ENCODE measurements at places on chromosomes 7 and 10.
A peak's percentile ranks its signal among the peaks of the same experiment; 100 is the strongest.

DNA sequence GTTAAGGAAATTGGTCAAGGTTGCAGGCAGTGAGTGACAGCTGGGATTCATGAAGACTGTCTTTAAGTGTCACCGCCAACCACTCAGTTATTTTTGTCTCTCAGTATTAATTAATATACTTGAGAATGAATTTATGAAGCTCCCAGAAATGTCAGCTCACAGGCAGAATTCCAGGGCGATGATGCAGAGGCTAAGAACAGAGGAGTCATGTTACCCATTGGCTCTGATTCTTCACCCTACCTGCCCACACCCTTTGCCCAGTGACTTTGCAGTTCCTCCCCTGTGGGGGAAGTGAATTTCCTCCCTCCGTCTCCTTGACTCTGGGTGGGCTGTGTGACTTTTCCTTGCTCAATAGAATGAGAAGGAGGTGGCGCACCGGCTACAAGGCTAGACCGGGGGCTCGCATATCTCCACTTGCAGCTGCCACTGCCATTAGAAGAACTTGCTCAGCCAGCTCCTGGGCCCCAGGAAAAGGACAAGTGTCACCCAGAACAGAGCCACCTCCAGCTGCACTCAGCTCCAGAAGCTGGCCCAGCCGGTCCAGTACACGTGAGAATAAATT, 157.1 kb upstream of the PRKCQ start:
- peak; percentile 42 for DNase-seq

DNA sequence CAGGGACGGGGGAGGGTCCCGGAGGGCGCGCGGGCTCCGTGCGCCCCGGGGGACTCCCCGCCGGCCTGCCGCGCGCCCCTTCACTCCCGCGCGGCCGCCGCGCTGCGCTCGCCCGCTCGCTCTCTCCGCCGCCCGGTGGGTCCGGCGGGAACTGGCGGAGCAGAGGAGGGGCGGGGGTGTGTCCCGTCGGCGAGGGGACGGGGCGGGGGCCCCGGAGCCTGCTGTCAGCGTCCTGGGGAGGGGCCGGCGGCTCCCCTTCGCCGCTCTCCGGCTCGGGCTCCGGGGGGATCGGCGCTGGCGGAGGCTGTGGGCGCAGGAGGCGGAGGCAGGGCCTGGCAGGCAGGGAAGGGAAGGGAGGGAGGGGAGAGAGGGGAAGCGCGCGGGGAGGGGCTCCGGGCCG, at the start of gene SH3PXD2A:
Gene SH3PXD2A (minus strand): TSS at position 153 of the 400 bp plus-strand sequence. CDS start 310 bp downstream, outside the sequence.
- DNase-seq = peak; percentile 78

DNA sequence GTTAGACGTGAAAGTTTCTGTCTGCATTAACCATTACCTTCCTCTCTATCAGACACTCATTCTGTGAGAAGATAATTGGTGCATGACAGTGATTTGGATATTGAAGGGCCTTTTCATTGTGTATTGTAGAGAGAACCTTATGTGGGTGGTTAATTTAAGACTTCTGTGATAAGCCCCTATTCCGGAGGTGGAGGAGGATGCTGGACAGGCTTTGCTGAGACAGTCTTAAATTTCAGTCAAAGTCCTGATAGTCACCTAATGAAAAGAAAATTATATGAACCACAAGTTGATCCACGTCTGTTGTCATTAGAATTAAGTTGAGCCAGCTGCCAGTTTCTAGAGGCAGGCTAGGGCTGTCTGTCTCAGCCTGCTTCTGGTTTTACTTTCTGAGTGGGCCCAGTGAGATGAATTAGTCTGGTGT, 62.9 kb downstream of the CELF2 start:
- no peak for DNase-seq

DNA sequence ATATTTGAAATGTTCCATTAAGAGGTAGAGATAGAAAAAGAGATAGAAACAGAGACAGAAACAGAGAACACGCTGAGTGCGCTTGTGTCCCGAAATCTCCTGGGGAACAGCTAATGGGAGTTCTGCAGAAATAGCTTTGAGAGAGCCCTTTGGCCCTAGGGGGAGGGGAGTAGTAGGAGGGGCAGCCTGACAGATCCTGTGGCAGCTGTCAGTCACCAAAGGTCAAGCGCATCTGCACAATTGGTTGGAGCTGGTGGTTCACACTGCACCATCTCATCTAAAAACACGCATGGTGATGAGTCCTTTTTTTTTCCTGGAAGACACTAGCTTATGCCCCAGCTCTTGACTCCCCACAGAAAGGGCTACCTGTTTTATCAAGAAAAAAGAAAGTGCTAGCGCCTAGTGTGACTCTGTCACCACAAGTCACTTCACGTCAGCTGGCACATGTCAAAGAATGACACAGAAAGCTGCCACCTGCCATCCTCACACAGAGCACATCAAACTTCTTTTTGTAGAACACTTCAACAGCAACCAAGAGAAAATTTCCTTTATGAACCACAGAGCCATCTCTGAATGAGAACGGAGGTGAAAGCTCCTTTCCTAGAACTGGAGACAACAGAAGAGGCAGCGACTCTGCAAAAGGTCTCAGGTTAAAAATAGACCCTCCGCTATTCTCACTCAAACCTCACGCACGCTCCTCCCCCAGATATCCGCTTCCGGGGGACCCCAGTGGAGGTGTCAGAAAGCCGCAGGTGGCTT, 125.7 kb downstream of the GFRA1 start:
- DNase-seq = peak; percentile 67

- no peak for DNase-seq
Measured at GRCh38 chr7:29848941-29849340, 42.6 kb downstream of the WIPF3 start.

- DNase-seq = peak; percentile 24
Measured at GRCh38 chr10:90621577-90621976, 236.3 kb downstream of the HTR7 start.

- DNase-seq = no peak
Measured at GRCh38 chr10:91352760-91353159, 57.4 kb upstream of the HECTD2 start.

DNA sequence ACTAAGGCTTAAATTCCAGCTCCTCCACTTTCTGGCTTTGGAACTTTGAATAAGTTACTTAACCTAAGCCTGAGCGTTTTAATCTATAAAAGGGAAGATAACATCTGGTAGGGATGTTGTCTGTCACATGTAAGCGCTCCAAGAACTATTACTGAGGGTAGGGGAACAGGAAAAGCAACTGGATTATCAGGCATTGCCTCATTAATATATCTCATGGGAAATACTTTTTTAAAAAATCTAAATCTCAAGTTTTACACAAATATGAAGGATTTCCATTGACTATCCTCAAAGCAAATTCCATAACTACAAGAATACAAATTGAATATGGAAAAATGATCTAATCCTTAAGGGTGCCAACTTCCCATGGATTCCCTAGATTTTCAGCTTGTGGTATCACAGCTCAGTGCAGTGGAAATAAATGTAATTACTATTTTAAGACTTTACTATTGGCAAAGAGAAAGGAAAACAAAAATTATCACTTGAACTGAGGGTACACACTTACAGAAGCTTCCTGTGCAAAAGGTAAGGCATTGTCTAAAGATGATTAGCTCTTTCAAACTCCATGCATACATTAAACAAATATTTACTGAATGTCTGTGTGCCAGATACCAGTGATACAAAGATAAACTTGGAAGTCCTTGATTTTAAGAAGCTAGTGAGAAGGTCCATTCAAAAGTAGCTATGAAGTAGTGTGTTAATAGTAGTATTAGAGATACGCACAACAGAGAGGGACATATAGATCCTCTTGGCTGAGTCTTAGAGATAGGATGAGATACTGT, 38.4 kb downstream of the NT5C2 start:
- peak; percentile 34 for DNase-seq

- DNase-seq = peak; percentile 18
Measured at GRCh38 chr10:6408799-6409198, 171.3 kb downstream of the PRKCQ start.

DNA sequence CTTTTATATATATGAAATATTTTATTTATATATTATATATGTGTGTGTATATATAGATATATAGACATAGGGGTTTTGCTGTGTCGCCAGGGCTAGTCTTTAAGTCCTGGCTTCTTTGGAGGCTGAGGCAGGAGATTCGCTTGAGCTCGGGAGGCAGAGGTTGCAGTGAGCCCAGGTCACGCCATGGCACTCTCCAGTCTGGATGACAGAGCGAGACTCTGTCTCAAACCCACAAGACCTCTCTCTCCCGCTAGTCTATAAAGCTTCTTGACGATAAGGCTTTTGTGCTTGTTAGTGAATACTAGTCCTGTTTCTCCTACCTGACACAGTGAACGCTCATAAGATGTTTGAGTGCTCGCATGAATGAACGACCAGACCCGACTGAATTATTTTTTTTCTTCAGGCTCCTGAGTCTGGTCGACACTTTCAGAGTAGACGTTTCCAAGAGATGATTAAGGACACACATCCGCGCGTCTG, 577 bp upstream of the DDX21 start:
- no peak for DNase-seq

GRCh38 chr10:48759113-48759901, 74.6 kb downstream of the WDFY4 start:
- no peak for DNase-seq

DNA sequence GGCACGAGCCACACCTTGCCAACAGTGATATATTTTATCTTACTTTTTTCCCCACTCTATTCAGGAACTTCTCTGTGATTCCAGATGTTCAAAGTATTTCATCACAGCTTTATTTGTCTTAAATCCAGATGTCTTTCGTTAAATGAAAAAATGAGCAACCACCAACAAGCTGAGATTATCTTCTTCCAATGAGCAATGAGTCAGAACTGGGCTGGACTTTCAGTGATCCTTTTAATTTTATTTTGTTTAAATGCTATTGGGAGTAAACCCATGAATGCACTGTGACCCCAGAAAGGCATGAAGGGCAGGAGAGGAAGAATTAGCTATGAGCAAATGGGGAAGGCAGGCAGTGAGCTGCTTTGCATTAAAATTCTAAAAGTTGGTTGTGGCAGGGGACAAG, 77.6 kb upstream of the IMMP2L start:
- peak; percentile 53 for DNase-seq

DNA sequence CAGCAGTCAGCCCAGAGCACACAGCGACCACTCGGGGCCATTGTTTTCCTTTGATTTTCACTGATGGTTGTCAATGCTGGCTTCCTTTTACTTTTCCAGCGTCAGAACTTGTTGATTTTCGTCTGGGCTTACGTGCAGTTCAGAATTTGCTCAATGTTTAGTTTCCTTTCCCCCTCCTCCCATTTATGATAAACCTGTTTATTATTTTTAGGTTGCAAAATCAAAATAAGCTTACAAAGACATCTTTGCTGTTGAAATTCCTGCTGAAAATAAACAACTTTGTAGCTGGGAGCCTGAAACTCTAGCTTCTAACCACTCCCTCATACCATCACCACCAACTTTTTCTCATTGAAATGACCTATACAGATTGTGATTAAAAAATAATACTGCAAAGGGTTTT, 83.1 kb upstream of the LYZL1 start:
- no peak for DNase-seq

DNA sequence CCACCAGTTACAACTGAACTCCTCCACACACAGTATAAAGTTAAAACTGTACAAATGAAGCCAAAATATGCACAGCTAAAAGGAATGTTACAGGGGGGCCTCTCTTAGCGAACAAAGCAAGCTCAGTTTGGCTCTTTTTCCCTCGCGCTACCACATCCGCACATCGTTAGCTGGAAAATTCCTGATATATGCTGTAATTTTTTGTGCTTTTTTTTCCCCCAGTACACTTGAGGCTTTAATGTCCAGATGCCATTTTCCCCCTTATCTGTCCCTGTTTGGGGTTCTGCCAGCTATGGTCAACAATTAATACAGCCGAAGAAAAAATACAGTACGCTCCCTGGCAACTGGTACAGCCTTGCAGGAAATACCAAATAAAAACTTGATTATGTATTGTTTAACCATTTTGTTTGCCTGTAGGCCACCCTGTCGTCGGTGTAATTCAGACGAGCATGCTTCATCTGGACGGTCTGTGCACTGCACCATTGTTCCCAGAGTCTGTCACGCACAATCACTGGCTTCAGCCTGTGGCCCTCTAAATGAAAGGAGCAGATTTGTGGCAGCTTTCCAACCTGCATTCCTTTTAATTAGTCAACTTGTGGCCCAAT, 108.1 kb upstream of the FAM133B start:
- DNase-seq = peak; percentile 92

- no peak for DNase-seq
Measured at GRCh38 chr7:33661430-33662160, 243.7 kb upstream of the BMPER start.

DNA sequence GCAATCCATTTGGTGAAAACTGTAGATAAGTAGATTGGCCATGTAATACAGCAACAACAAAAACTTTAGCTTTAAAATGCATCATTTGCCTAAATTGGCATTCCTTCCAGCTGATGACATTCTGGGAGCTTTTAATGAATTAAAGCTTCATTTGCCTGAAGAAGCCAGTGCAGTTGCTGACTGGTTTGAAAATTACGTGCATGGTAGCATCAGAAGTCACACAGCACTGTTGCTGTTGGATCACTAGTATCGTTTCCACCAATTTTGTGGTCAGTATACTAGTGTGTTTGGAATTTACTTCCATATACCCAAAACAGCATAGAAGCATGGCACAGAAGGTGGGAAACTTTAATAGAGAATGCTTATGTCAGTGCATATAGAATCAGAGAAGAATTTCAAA, 194.9 kb downstream of the ETV1 start:
- DNase-seq = no peak

DNA sequence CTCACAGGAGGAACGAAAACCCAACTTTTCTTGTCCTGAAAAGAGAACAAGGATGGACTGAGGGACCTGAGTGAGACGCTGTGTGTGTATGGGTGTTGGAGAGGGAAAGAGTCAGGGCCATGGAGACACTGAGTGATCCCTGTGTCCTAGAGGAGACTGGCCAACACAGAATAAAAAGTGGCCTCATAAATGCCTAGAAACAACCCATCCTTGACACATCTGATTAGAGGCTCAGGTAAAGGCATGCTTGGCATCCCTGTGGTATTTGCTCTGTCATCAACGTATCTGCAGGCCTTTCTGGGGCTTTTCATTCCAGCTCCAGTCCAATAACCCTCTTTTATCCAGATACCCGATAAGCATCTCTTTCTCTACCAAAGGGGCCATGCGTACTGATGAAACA, 86.3 kb downstream of the FGFR2 start:
- no peak for DNase-seq

- no peak for DNase-seq
Measured at GRCh38 chr7:144653449-144653848, 182.4 kb downstream of the TPK1 start.

DNA sequence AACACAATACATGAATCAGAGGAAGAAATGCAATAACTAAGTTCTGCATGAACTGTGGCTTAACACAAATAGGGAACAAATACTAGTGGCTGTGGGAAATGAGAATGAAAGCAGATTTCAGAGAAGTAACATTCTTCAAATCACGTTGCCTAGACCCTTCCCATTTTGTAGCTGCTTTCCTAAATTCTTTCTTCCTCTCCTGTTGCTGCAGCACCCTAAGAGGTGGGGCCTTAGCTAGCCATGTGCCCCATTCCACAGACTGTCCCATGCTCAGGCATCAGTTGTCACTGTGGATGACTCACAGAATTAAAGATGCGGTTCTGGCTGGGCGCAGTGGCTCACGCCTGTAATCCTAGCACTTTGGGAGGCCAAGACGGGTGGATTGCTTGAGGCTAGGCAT, 704.7 kb upstream of the C7orf33 start:
- DNase-seq = no peak

Measured in eye (tissue), 1 donor.